ENCODE measurements at places on chromosomes 4 and X.

- no peak for DNase-seq
Observed at GRCh38 chrX:87874043-87874442, 356.4 kb downstream of the KLHL4 start.

DNA sequence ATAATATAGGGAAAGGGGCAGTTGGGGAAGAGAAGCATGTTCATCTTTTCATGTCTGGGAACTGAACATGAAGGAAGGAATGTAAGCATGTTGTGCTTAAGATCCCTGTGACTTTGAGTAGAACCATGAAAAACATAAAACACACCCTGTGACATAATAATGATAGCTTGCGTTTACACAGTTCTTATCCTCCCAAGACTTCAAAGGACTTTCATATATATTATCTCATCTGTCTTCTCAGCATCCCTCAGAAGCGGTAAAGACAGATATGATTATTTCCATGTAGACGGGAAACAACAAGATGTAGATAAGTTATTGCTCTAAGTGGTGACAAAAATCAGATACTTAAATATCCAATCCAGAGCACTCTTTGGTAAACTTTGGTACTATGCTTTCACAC is 3.3 kb upstream of the SH3RF1 start:
- no peak for DNase-seq

DNA sequence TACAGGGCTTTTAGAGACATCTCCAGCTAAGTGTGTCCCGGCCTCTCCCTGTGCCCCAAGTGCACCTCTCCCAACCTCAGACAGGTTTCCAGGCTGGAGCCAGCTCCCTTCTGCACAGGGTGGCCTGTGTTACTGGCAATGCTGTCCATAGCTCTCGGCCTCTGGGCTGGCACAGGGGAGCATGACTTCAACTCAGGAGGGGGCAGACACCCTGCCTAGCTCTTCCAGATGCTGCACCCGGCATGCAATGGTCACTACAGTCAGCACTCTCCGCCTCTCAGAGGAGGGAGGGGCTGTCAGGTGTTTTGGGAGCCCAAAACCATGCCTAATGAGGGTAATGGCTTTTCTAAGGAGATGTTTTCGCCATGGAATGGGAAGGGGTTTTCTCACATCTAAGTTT is 2.4 kb upstream of the IRAK1 start:
- no peak for DNase-seq

- DNase-seq = no peak
Observed at GRCh38 chr4:168095776-168096406, 3.6 kb downstream of the ANXA10 start.

- DNase-seq = no peak
Observed at GRCh38 chr4:38859501-38859900, 2.9 kb upstream of the TLR6 start.

DNA sequence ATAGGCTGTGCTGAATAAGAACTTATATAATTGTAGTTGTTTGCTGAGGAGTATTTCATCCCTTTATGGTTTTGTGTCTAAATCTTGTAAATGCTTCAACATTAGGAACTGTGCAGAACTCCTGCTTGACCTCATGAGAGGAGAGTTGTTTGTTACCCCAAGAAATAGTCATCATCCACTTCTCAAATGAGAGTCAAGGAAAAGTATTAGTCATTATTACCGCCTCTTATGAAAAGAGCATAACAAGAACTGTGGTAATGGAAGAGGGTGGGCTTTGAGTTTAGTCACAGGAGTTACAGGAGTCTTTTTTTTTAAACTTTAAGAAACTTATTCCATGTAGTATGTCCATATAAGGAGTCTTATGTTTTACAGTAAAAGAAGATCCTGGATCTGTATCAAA is 132.9 kb downstream of the RAP1GDS1 start:
- DNase-seq = no peak

DNA sequence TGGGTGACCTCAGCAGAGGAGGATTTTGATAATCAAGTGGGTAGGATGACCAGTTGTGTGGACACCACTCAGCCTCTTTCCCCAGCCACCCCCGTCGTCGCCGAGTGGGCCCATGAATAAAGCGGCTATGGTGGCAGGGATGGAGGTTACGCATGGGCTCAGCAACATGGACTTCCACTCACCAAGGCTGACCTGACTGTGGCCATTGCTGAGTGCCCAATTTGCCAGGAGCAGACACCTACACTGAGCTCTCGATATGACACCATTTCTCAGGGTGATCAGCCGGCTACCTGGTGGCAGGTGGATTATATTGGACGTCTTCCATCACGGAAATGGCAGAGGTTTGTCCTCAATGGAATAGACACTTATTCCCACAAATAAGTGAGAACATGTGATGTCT is 361.3 kb downstream of the KLHL4 start:
- no peak for DNase-seq

GRCh38 chr4:182808673-182809416 is 108.3 kb downstream of the DCTD start:
- DNase-seq = peak; percentile 18

DNA sequence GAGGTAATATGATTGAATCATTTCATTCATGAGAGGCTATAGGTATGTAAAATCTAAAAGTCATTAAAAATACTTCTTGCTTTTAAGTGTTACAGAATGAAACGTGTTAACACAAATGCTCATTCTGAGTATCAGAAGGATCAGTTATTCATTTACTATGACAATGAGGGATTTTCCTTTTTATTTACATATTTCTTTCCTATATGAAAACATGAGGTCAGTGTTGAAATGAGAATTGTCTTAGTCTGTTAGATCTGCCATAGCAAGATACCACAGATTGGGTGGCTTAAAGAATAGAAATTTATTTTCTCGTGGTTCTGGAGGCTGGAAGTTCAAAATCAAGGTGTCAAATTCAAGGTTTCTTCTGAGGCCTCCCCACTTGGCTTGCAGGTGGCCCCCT is 181.2 kb downstream of the ARHGAP10 start:
- no peak for DNase-seq

- no peak for DNase-seq
Observed at GRCh38 chr4:122552898-122553297, 68.0 kb downstream of the IL21 start.
